ENCODE measurements at places on chromosomes 3 and 15.

DNA sequence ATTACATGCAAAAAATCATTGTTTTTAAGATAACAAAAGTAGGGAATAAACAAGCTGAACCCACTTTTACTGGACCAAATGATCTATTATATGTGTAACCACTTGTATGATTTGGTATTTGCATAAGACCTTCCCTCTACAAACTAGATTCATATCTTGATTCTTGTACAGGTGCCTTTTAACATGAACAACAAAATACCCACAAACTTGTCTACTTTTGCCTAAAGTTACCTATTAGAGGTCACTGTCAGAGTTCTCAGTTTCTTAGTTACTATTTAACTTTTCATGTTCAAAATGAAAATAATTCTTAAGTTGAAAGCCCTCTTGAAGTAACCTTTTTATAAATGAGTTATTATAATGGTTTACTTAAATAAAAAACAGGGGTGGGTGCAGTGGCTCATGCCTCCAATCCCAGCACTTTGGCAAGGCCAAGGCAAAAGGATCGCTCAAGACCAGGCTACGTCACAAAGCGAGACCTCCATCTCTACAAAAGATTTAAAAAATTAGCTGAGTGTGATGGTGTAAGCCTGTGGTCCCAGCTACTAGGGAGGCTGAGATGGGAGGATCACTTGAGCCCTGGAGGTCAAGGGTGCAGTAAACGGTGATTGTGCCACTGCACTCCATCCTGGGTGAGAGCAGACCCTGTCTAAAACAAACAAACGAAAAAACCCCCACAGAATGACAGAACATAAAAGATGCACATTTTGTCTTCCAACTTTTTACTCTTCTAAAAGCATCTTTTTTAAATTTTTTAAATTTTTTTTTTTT lies 16.0 kb downstream of the ACTR8 start:
- no peak for DNase-seq

DNA sequence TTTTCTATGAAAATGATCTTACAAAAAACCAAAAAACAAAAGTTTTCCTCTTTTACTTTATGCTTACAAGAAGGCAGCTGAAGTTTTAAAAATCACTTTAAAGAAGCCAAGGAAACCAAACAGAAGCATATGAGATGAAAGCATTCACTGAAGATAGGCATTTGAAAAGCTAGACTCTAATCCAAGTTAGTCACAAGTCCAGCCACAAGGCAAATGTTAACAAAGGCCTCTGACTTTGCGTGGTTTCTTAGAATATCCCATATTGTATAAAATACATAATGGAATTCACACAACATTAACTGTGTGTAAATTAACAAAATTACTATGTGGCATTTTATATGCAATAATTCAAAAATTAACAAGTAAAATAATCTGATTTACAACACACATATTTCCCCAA lies 17.7 kb downstream of the MRPL3 start:
- no peak for DNase-seq

- DNase-seq, result no peak
These were observed 6.2 kb downstream of the NDUFAF1 start for GRCh38 chr15:41396111-41396510.

DNA sequence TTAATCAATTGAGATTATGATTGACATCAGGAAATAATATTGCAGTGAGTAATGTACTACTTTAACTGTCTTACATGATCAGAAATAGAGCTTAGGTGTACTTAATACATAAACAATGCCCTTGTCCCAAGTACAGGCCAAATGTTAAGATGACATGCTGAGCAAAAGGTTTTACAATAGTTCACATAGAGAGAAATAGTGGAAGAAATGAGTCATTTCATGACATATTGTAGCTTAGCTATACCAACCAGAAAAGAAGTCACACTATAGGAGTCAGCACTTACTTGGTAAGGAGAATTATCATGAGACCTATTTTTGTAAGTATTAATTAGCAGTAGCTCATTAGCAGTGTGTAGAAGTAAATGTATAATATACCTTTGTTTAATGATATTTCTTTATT lies 96.4 kb upstream of the NANOGP8 start:
- DNase-seq, result no peak

GRCh38 chr3:157752554-157752953 lies 249.3 kb upstream of the VEPH1 start:
- no peak for DNase-seq

- DNase-seq, result peak; percentile 18
These were observed 448.8 kb downstream of the GRM7 start for GRCh38 chr3:7309641-7310102.

DNA sequence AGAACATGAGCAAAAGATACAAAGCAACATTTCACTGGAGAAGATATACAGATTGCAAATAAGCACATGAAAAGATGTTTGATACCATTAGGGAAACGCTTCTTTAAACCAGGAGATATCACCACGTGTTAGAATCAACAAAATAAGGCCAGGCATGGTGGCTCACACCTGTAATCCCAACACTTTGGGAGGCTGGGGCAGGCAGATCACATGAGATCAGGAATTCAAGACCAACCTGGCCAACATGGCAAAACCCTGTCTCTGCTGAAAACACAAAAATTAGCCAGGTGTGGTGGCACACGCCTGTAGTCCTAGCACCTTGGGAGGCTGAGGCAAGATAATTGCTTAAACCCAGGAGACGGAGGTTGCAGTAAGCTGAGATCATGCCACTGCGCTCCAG lies 20.5 kb upstream of the MUC20 start:
- DNase-seq, result no peak

- DNase-seq, result no peak
These were observed 280.2 kb upstream of the C2CD4B start for GRCh38 chr15:62445244-62445643.

- DNase-seq, result no peak
These were observed 98.0 kb upstream of the SLC25A36 start for GRCh38 chr3:140843656-140844055.

DNA sequence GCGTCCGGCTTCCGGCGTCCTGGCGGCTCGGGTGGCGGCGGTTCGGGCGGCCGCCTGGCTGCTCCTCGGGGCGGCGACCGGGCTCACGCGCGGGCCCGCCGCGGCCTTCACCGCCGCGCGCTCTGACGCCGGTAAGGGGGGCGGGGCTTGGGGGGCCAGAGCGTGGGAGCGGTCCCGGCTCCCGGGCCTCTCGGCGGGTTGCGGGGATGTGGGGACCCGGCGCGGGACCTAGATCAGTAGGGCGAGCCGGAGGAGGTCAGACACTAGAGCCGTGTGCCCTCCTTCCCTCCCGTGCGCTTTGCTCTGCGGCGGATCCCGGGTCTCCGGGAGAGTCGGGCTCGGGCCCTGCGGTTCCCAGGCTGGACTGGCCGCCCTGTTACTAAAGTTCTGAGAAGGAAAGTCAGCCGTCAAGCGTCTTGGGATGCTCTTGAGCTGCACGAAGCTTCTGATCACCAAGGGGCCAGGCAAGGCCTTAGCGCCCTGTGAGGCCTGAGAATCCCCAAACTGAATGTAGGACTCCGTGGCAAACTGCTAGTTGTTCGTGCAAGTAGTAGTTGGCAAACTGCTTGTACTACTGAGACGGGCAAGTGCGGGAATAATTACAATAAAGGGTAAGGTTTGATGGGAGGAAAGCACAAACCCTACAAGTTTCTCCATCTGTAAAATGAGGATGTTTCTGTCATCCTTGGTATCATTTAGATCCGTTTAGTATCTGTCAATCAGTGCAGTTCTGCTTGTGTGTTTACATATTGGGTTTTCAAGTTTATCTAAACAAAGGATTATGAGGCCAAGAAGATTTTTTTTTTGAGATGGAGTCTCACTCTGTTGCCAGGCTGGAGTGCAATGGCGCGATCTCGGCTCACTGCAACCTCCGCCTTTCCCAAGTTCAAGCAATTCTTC lies 587 bp downstream of the PIGX start:
- peak; percentile 55 for DNase-seq

Measured in Caki2 (cell line).